ENCODE measurements at places on chromosomes 16 and 17. TPM values are rescaled to one million over a fixed set of nuclear protein-coding genes. Genes with fewer than 3 reads are reported as not detected.

Gene TSNAXIP1
- 7.3 TPM for polyA plus RNA-seq

Gene CASKIN2
- polyA plus RNA-seq, result 31.8 TPM

Gene TERB1
- polyA plus RNA-seq, result not detected

Gene C16orf92
- not detected for polyA plus RNA-seq

- DNase-seq, result no peak
Measured at GRCh38 chr16:73000020-73000906, 47.7 kb downstream of the ZFHX3 start.

DNA sequence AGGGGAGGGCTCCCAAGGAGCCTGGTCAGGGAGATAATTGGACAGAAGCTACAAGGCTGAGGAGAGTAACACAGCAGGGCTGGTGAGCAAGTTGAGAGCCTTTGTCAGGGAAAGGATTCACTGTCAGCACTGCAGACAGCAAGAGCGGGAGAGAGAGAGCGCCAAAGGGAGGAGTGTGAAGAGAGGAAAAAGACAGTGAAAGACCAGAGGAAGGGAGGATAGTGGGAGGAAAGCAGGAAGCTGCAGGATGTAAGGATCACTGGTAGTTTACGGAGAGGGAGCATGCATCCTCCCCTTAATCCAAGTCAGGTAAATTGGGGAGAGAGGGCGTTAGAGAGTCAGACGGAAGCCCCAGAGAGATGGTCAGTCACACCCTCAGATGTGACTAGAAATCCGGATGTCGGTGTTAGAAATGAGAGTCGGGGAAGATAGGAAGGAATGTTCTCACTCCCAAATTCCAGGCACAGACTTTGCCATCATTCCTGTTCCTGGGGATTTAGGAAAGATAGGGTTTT is 13.8 kb upstream of the SPOP start:
- no peak for DNase-seq

DNA sequence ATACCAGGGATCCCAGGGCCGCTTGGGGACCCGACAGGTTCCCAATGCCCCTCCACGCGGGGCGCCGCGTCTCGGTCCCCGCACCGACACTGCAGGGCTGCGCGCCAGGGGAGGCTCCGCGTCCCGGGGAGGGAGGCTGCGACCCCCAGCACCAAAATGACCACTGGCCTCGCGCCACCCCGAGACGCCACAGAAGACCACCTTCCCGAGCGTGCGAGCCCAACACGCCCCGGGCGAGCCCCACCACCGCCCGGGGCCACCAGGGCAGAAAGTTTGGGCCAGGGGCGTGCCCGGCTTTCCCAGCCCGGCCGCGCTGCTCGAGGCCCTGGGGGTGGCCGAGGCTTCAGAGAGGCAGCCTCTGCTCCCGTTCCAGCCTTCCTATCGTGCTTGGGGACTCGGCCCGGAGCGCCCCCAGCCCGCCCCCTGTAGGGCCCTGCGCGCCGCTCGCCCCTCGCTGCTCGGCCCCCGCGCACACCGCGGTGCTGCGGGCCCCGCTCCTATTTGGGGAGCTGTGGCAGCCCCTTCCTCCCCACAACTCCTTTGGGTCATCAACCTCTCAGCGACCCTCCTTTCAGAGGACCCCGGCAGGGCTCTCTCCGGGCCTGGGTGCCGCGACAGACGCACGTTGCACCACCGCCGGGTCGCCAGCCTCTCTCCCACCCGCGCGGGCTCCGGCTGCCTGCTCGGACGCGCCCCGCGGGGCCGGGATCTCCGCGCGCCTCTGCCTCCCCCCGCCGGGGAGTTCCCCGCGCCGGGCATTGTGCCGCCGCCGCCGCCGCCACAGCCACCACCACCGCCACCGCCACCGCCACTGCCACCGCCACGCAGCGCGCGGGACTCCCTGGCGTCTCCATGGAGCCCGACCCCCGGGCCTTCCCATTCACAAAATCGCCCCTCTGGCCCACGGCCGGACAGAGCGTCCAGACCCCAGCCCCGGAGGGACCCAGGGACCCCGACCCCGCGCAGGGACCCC is 892 bp downstream of the RBFOX3 start:
- DNase-seq, result no peak

GRCh38 chr16:27287887-27288286 is 19.3 kb upstream of the NSMCE1 start:
- no peak for DNase-seq

DNA sequence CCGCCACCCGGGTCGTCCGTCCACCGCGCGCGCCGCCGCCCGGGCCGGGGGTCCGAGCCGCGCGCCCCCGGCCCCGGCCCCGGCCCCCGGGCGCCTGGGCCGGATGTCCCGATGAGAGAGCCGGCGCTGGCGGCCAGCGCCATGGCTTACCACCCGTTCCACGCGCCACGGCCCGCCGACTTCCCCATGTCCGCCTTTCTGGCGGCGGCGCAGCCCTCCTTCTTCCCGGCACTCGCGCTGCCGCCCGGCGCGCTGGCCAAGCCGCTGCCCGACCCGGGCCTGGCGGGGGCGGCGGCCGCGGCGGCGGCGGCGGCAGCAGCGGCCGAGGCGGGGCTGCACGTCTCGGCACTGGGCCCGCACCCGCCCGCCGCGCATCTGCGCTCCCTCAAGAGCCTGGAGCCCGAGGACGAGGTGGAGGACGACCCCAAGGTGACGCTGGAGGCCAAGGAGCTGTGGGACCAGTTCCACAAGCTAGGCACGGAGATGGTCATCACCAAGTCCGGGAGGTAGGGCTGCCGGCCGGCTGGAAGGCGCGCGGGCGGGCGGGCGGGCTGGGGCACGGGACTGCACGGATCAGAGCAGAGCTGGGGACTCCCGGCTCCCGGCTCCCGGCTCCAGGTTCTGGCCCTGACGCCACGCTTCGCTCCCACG is 548 bp downstream of the TBX2 start:
- DNase-seq, result no peak

GRCh38 chr17:66517336-66518009 is 215.1 kb downstream of the PRKCA start:
- DNase-seq, result no peak

DNA sequence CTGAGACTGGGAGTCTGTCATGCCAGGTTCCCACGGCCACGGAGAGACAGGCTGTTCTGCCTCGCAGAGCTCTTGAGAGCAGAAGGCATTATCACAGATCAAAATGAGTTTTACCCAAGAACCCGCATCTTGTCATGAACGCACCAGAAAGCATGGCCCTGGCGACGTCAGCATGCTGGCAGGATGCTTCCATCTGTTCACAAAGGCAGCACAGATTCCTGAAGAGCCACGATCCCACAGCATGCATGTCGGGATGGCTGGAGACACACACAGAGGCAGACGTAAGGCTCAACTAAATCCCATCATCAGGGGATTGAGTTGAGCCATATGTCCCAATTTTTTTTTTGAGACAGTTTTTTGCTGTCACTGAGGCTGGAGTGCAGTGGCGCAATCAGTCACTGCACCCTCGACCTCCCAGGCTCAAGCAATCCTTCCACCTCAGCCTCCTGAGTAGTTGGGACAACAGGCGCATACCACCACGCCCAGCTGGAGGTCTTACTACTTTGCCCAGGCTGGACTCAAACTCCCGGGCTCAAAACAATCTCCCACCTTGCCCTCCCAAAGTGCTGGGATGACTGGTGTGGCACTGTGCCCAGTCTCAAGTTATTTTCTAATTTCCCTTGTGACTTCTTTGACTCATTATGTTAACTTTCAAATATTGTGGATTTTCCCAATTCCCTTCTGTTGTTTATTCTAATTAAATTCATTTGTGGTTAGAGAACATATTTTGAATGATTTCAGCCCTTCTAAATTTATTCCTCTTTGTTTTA is 11.1 kb downstream of the FANCA start:
- DNase-seq, result no peak

GRCh38 chr17:34364751-34365150 is 1.7 kb upstream of the CCL1 start:
- DNase-seq, result no peak

- DNase-seq, result no peak
Measured at GRCh38 chr17:18257268-18257981, 1.1 kb downstream of the FLII start.

DNA sequence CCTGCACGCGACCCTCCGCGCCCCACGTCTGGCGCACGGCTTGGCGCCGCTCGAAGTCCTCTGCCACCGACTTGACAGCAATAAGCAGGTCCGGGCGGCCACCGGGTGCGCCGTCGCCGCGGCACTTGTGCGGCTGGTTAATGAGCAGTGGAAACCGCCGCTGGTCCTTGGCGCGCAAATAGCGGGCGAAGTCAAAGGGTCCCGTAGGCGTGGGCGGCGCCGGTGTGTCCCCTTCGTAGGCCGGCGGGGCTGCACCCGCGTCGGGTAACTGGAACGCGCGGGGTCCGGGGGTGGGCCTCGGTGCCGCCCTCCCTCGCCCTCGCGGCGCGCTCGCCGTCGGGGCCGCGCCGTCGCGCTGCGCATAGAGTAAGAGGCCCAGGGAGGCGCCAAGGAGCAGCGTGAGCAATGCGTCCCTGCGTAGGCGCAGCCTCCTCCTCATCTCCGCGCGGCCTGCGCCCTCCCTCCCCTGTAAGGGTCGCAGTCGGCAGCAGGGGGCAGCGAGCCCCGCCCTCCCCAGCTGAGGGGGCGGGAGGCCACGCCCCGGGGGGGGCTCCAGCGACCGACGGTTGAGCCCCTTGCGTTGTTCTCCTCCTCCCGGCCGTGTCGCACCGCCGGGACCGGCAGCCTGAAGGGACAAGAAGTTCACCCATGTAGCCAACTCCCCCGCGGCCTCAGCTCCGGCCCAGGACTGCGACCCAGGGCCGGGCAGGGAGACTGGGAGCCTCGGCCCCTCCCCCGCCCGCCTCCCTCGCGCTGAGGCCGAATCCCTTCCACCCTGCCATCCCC is 558 bp downstream of the B3GNT9 start:
- DNase-seq, result no peak

DNA sequence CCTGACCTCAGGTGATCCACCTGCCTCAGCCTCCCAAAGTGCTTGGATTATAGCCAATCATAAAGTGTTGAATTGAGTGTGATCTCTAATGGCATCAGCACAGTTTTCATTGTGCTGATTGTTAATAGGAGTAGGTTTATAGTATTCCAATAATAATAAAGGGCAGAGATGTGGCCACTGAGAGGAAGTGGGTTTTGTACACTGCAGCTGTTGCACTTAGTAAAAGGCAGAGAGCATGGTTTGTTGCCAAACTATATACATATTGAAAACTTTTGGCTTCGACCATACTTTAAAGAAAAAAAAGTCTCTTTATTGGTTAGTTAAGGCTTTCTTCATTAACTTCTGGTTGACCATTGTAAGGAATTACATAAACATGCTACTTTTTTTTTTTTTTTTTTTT is 185.9 kb downstream of the CDK5R1 start:
- DNase-seq, result no peak

DNA sequence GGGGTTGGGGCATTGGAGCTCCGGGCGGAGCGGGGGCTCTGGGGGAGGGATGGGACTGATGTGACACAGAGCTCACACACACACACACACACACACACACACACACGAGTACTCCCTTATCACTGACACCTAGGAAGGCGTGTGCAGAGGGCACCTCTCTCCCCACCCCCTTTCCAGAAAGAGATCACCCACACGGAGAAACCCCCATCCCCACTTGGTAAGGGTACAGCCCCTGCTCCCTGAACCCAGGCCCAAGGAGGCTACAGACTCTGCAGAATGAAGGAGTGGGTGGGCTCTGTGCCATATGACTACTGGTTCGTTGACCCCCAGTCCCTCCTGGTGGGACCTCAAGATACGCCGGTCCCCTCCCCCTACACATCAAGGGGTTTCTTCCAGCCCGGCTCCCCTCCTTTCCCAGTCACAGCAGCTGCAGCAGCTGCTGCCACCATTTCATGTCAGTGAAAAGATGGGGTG is 8.7 kb upstream of the ARHGAP23 start:
- DNase-seq, result no peak

DNA sequence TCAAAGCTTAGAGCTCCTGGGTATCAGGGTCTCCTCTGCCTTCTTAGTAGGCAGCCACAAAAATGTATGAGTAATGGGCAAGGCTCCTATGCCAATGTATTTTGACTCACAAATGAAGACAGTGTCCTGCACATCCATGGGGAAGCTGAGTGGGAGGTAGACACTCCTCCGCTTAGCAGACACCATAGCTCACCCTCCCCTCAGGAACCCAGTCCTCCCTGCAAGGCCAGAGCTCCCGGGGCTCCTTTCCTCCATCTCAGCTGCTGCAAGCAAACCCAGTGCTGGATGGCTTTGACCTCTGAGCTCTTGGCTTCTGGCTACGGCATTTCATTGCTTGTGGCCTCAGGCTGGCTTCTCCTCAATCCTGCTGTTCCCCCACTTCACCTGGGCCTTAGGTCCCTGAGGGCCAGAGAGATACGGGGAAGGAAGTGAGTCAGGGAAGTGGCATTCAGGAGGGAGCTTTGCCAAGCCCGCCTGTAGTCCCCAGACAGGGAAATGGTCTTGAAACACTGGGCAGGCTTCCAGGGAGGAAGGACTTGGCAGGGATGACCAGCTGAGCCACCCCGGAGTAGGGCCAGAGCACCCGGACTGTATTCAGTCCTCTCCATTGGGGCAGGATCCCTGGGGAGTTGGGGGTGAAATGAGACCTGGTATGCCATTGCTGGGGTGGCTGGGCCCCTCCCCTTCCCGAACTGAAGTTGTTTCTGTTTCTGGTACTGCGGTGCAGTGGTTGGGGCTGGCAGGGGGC is 4.5 kb downstream of the ABCC3 start:
- DNase-seq, result no peak

GRCh38 chr16:85491798-85492294 is 121.3 kb upstream of the GSE1 start:
- no peak for DNase-seq

- no peak for DNase-seq
Measured at GRCh38 chr17:28216528-28216927, 102.5 kb upstream of the TMEM97 start.

DNA sequence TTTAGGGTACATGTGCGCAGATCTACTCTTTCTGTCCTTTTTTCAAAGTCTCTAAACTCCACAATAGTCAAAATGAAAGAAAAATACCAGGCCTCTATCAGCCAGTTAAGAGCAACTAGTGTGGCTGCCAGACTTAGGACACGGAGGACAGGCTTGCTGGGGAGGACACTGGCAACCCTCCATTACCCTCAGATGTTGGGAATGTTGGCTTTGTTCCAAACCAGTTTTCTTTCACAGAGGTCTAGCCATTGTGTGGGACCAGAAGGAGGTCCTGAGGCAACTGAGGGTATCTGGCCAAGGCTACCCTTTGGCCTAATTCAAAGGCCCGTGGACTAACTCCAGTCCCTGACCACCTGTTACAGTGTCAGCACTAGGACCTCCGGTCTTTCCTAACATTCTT is 51.2 kb upstream of the MED9 start:
- DNase-seq, result no peak

GRCh38 chr17:80125656-80126448 is 21.1 kb downstream of the EIF4A3 start:
- no peak for DNase-seq
